ENCODE measurements at places on chromosomes 12 and 14.

GRCh38 chr14:54502602-54503001, 7.1 kb upstream of the CGRRF1 start:
- no peak for DNase-seq

DNA sequence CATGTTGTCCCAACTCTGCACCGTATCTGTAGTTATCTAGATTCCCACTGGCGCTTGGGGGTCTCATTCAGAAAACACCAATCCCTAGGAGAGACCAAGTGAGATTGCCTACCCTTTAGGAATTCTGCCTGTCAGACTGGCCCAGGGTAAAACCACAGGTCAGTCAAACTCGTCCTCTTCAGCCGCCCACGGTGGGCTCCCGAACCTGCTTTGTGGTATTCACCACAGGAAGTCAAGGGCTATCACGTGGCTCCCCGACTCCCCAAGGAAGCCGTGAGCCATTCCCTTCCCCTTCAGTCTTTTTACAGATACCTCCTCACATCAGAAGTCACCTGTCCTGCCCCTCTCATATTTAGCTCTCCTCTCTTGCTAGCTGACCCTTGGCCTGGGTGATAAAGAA, 159.9 kb downstream of the EGLN3 start:
- no peak for DNase-seq

- no peak for DNase-seq
Measured at GRCh38 chr12:83823386-83824045, 1089.1 kb downstream of the SLC6A15 start.

- no peak for DNase-seq
Measured at GRCh38 chr12:88746386-88746785, 166.1 kb upstream of the KITLG start.

- DNase-seq = no peak
Measured at GRCh38 chr12:92524489-92524888, 178.3 kb upstream of the PLEKHG7 start.

DNA sequence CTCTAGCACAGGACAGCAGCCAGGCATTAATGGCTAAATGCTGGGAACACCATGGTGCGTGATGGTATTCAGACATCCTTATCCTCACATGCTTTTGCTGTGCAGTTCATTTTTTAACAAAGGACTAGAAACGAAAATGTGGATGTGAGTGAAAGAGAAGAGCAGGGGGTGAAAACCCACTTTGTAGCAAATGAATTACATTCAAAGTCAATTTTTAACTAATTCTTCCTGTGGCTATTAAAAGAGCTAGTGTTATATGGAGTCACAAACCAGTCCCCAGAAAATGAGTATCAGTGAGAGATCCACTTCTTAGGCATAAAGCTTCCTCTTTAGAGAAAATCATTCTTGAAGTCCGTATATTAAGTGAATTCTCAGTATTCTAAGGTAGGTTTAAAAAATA, 592.0 kb upstream of the LMO3 start:
- DNase-seq = no peak

DNA sequence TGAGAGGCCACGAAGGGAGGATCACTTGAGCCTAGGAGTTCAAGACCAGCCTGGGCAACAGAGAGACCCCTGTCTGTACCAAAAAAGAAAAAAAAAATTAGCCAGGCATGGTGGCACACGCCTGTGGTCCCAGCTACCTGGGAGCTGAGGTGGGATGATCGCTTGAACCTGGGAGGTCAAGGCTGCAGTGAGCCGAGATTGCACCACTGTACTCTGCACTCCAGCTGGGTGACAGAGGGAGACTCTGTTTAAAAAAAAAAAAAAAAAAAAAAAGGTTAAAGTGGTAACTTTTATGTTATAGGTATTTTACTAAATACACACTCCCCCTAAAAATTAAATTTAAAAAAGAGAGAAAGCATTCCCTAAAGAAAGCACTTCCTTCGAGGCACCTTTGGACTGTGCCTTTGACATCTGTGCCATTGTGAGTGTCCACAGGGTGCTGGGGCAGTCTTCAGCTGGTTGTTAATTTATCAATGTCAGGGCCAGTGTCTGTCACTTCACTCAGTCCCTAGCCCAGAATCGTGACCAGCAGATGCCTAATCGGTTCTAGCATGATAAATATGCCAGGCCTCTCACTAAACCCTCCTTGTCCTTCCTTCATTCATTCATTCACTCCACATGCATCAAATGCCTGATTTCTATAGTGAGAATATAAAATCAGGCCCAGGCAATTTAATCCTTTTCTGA, 63.1 kb downstream of the B4GALNT3 start:
- no peak for DNase-seq

GRCh38 chr12:63828867-63829266, 15.6 kb upstream of the SRGAP1 start:
- no peak for DNase-seq

DNA sequence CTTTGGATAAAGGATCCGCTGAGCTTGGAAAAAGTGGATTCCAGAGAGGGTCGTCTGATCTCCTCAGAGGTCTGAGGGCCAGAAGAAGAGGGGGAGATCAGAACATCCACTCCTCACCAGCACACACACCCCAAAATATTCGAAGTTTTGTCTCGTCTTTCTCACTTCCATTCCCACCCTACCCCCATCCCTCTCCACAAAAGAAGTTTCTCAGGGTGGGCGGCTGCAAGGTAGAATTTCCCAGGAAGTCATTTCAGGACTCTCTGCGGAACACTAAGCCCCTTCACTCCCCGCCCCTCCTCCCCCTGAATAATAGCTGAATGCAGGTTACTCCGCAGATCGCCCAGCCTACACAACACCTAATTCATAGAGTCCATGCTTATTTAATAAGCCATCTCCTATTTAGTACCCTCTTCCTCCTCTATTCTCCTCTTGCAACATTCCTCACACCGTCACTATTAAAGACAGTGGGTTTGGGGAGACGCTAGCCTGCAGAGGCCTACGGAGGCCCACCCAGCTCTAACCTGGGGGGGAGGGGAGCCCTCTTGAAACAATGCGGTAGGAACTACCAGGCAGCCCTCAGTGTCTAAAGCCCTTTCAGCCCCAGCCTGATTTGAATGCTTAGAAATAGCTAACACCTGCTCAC, 649 bp upstream of the SALL2 start:
- no peak for DNase-seq

DNA sequence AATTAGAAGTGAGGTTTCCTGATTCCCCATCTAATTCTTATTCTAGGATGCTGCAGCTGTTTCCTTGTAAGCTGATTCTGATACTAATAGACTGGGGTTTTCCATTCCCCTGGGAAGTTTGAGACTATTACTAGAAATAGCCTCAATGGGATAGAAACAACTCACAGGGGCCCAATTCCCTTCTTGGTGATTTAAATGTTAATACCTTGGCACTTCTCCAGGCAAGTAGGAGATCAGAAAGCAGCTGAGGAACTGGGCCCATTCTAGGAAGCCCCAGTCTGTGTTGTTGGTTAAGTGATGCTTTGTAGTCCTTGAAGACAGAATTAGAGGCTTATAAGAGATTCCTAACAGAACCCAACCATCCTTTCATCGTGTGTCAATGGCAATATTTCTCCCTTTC, 407.0 kb upstream of the SEL1L start:
- no peak for DNase-seq

GRCh38 chr12:46609674-46610073, 216.1 kb downstream of the SLC38A4 start:
- DNase-seq = no peak

- no peak for DNase-seq
Measured at GRCh38 chr14:91482263-91483013, 27.7 kb downstream of the PPP4R3A start.

DNA sequence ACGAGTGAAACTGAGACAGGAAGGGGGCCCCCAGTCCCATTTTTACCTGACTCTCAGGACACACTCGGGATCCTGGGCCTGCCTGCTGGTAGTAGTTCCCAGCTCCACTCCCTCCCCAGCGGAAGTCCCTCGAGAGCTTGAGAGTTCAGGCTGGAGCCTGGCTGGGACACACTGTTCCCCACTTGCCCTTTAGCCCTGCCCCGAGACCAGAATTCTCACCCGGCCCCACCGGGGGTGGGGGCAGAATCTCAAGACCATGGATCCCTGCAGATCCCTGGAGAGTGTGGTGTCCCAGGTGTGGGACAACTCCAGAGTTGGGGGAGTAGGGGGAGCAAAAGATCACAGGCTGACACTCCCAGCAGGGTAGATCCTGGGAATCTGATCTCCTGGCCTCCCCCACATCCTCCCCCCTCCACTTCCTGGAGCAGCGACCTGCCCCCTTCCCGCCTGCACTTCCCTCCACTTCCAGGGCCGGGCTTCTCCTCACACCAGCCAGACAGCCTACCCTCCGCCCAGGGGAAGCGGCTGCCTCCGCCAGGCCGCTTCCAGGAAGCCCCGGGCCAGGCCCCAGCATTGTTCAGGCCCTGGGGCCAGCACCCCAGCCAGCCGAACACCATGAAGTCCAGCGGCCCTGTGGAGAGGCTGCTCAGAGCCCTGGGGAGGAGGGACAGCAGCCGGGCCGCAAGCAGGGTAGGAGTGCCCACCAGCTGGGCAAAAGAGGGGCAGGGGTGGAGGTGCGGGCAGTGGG, at the start of gene TNS2:
TSS of gene TNS2 (plus strand) at position 495 of the 748 bp plus-strand sequence. CDS start at position 616, 121 bp downstream.
- no peak for DNase-seq

DNA sequence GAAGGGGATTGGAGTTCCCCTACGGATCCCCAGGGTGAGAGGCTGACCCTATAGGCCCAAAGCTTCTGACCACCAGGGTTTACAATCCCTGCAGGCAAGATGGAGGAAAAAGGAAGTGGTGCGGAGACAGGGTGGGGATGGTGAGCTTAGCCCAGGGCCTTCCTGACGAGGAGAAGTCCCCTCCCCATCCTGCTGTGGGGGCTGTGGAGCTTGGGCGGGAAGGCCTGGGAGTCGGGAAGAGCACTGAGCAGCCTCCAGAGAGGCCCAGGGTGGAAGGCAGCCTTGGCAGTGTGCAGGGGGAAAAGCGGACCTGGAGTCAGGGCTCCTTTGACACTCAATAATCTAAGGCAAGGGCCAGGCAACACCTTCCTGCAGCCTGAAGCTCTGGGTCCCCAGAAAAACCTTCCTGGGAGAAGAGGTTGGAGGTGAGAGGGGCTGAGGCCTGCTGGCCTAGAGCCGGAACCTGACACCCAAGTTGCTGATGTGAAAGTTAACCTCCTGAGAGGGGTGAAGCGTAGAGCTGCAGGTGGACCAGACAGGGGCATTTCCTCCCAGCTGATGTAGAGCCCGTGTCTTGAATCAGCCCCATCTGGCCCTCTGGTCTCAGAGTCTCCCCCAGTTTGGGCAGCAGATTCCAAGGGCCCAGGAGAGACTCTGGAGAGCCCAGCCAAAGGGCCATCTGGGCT, 6.0 kb downstream of the HDAC7 start:
- DNase-seq = no peak

DNA sequence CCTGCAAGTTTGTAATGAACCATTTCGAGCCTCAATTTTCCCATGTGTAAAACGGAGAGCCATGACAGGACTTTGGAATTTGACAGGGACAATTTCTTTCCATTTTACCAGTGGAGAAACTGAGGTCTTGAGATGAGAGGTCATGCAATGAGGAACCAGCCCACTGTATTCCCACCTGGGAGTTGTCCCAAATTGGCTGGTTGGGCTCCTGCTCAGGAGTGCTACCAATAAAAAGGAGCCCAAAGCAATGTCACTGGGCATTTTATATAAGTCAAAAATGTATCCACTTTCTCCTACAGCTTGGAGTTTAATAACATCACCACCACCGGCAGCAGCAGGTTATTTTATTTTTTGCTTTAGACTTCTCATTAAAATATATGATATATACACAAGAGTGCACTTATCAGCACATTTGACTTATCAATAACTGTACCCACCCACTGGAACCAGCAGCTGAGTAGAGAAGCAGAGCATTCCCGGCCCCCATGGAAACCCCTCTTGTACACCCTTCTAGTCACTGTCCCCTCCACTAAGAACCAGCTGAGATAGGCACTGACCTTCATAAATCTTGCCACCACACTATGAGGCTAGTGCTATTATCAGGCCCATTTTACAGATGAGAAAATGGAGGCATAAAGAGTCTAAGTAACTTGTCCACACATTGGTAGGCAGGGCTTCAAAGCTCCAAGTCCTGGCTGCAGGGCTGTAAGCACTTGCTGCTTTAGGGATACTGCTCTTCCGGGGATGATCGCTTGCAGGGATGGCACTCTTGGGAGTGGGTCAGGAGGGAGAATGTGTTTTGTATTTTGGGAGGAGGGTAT, 25.3 kb upstream of the RBM19 start:
- DNase-seq = no peak

GRCh38 chr12:116303929-116304328, 26.4 kb upstream of the MED13L start:
- DNase-seq = no peak

- DNase-seq = no peak
Measured at GRCh38 chr14:63895510-63895909, 42.7 kb downstream of the SYNE2 start.

DNA sequence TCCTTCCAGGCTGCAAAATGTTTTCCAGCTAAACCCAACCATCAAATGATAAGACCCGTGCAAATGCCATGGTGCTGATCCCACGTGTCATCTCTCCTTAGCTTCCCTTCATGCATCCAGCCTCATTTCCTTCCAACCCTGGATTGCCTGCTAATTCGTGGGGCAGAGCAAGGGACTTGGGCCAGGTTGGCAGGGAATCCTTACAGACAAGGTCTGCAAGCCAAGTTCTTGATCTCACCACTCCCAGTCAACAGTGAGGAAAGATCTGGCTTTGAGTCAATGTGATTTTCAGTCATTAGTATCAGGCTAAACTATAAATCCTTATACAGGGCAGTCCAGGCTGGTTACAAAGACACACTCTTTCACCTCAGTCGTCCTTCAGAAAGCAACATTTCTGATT, 150.9 kb downstream of the ANO2 start:
- no peak for DNase-seq

- DNase-seq = no peak
Measured at GRCh38 chr14:96086032-96086431, 46.9 kb downstream of the C14orf132 start.

DNA sequence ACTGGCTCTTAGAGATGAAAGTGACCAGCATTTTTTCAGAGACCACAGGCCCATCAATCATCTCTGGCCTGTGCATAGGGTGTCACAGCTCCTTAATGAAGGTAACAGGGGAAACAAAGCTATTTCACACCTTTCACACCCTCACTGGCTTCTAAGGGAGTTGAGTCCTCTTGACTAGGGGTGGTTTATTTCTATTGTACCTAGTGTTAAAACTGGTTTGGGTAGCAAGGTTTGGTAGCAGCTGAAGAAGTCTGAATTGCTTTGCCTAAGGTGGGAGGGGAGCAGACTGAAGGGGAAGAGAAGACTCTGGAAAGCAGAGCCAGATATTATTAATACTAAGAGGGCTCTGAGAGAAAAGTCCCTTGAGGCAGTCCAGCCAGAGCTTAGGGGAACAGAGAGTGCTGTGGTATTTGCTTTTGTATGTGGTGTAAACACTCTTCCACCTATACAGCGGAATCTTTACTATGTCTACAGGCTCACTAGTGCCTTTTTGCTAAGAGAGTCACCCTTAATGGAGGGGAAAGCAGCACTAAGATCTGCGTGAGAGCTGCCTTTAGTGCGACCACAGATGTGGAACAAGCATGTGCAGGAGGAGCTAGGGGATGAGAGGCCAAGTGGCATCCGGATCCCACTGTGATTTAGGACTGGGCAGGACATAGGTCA, 95.8 kb downstream of the STXBP6 start:
- DNase-seq = no peak

Data from stimulated activated CD4-positive, alpha-beta T cell treated with anti-CD3 and anti-CD28 coated beads, TNF-alpha, amount 100 ng/mL, for 4 hours (primary cell).